ENCODE measurements at places on chromosomes 7 and 10.
A peak's percentile ranks its signal among the peaks of the same experiment; 100 is the strongest.

DNA sequence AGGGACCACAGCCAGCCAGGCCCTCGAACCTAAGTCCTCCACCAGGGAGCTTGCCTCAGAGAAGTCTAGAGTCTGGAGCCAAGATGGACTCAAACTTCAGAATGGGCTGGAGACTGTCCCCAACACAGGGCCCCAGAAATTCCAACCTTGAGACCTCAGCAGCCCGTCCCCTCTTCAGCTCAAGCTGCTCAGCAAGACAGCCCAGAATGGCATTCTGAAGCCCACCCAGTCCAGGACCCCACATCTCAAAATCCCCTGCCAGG is 15.9 kb downstream of the KCNH2 start:
- DNase-seq = no peak

- no peak for DNase-seq
Measured at GRCh38 chr10:101687071-101687658, 7.8 kb downstream of the FBXW4 start.

- DNase-seq = no peak
Measured at GRCh38 chr7:20352573-20353306, 22.0 kb downstream of the ITGB8 start.

GRCh38 chr7:4208086-4208485 is 474.0 kb upstream of the FOXK1 start:
- DNase-seq = no peak

GRCh38 chr10:70827086-70827757 is 11.5 kb downstream of the SGPL1 start:
- no peak for DNase-seq

- no peak for DNase-seq
Measured at GRCh38 chr7:158420591-158421340, 166.9 kb downstream of the PTPRN2 start.

DNA sequence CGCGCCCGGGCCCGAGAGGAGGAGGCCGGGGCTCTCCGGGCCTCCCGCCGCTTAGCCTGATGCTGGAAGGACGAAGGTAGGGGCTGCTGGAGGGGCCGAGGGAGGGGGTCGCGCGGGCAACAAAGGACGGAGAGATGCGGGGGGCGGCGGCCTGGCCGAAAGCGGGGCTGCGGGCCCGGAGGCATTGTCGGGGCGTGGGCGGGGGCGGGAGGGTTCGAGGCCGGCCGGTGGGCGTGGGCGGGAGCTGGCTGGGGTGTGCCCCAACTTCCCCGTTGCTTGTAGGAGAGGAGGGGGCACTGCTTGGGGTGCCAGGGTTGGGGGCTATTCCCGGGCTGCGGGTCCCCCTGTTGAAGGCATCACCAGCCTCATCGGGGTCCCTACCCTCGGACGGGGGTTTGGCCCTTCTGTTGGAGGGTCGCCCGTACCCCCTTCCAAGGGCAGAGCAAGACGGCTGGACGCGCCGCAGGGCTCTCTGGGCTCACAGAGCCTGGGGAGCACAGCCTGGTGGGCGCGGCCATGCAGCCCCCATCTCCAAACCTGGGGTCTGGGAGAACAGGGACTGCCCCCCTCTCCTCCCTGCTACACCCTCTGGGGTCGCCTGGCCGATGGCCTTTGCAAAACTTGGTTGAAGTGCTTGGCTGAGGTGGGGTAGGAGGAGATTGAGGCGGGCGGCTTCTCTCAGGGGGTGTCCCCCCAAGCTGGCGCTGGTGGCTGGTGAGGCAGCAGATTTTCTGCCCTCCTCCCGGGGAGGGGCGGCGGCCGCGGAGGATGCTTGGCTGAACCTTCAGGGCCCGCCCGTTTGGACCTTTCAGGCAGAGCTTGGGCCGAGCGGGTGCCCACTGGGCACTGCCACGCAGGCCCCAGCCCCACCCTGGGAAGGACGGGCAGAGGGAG is 699 bp downstream of the CLIP2 start:
- no peak for DNase-seq

DNA sequence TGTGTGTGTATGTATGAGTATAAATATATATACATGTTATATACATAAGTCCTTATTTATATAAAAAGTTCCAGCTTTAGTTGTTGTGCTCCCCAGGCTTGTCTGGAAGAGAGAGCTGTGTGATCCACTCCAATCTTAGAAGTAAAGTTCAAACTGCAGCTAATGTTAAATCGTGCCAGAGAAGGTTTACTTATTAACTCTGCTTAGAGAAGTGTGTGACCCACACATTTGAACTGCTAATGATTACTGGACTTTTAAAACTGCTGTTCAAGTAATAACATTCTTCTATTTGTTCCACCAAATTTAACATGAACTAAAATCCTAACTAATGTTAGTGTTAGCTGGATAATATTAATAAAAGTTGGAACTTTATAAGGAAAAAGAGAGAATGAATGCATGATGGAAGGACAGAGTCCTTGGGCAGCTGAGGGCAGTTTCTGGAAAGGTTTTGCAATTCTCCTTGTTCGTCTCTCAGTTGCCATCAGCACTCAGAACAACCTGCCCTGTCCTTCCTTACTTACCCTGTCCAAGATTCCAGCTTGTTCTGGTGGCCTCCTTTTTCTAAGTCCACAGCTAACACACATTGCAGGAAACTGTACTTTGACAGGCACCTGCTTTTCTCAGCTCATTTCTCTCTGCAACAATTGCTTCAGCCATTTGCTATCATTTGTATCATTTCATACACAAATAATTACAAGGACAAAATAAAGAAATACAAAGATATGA is 162.6 kb downstream of the FAM107B start:
- DNase-seq = no peak

DNA sequence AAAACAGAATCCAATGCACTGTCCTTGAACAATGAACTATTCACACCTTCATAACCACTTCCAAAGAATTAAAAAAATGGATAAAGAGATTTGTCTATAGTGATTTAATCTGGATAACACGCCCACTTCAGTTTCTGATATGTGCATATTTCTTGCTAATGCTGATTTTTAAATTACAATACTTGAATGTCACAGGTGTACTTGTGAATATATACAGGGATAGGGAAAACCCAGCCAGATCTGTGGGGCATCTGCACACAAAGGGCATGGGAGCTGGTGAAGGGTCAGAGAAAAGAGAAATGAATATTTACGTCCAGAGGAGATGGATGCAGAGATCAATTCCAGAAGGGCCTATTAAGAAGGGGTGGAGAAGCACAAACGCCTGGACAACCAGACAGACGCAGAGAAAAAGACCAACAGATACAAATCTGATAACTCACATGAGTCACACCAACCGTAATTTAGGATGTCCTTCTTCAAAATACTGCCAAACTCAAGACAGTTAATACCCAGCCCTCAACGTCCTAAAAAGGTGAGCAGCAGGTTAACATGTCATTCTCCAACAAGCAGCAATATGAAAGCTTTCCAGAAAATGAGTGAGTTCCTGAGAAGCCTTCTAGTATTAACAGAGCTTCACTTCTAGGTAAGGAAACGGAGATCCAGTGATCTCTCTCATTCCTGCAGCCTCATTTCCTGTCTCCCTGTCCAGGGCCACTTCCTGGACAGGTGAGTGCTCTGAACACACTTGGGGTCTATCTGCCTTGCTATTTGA is 41.9 kb downstream of the PIP4K2A start:
- DNase-seq = no peak

- DNase-seq = no peak
Measured at GRCh38 chr7:44305564-44306507, 19.6 kb downstream of the CAMK2B start.

GRCh38 chr10:75107756-75108683 is 3.4 kb upstream of the SAMD8 start:
- no peak for DNase-seq

DNA sequence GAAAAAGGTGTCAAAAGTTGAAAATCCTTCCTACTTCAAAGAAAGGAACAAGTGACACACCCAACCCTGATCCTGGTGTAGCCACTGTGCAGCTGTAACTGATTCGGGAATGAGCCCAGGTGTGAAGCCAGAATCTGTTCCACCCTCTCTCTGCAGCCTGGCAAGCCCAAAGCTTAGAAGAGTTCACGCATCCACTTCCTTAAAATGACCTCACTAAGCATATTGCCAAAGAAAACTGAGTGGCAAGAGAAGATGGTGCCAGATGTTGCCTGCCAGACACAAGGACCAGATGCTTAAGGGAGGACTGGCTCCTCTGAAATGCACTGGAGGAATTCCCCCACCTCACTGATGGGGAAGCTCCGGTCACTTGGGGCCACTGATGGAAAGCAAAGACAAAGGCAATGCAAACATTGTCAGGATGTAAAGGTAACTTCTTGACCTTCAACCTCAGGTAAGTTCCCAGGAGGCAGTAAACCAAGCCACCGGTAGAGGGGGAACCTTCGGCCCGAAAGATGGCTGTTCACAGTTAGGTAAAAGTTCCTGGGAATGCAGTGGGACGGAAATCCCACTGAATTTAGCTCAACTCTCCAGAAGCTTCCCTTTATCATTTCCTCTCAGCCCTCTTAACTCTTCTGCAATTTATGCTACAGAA is 554.9 kb downstream of the KCNMA1 start:
- DNase-seq = no peak

DNA sequence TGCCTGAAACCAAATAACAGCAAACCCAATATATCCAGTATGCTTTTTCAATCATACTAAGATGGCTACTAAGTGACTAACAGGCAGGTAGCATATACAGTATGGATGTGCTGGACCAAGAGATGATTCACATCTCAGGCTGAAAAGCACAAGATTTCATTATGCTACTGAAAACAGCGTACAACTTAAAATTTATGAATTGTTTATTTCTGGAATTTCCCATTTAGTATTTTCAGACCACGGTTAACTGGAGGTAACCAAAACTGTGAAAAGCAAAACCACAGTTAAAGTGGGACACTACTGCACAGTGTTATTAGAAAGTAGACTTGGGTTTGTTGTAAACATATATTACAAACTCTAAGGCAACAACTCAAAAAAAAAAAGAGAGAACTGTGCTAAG is 91.5 kb downstream of the KMT2C start:
- no peak for DNase-seq

GRCh38 chr7:132191418-132191817 is 384.9 kb downstream of the PLXNA4 start:
- DNase-seq = no peak

DNA sequence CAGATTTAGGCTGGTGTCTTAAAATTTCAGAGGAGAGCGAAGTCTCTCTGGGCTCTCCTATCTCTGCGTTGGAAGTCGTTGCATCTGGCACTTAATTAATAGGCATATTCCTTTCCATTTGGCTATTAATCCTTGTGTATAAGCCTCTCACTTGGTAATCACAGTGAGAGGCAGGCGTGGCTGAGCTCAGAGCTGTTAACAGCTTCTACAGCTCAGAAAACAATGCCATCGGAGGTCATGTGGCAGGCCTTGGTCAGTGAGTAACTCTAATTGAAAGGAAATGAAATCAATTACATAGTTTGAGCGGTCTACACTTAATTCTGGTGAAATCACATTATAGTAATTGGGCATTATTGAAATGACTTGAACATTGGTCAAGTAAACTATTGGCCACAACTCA is 135.1 kb downstream of the DPY19L1 start:
- no peak for DNase-seq

DNA sequence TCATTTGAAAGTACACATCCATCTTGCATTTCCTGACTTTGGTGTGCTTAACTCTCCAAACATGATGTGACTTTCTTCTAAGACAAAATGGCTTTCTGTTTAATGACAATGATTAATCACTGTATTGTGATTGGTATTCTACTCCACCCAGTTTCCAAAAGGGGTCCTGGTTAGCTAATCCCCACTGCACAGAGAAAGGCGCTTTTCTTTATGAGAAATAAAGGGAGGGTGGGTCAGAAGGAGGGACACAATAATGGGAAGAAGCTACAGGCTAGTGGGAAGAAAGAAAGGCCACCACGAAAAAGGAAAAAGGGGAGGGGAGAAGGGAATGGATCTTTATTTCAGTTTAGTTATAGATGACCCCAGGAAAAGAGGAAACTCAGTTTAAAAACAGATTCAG is 69.2 kb downstream of the PRTFDC1 start:
- no peak for DNase-seq

DNA sequence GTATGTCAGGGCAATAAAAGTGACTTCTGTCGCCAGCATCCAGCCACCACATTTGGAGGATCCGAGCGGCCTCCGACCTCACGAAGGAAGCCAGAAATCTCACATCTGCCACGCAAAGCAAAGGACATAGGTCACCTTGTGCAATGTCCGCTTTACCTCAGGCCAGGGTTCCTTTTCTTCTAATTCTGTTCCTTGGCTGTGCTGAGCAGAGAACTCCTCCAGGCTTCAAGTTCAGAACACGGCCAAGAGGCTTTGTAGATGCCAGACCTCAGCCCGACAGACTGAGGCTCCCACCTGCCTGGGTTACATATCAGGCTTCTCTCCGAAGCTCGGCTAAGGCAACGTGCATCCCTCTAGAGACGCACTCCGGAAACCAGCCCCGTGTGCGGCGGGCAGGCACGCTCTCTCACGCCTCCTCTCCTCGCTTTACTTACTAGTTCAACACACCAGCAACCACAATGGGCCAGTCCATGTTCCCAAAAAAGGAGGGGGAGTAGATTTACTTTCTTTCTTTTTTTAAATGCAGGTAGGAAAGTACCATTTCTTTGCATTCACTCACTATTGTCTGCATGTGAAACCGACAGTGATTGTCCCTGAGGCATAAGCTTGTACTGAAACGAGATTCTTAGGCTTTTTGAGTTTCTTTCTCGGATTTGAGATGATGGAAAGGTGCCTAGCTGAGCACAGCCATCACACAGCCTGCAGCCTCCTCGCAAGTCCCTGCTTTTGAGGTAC is 122.4 kb upstream of the AFAP1L2 start:
- peak; percentile 85 for DNase-seq

- DNase-seq = no peak
Measured at GRCh38 chr10:33102071-33102470, 144.0 kb upstream of the ITGB1 start.

- no peak for DNase-seq
Measured at GRCh38 chr10:132194726-132195125, 8.0 kb downstream of the DPYSL4 start.

DNA sequence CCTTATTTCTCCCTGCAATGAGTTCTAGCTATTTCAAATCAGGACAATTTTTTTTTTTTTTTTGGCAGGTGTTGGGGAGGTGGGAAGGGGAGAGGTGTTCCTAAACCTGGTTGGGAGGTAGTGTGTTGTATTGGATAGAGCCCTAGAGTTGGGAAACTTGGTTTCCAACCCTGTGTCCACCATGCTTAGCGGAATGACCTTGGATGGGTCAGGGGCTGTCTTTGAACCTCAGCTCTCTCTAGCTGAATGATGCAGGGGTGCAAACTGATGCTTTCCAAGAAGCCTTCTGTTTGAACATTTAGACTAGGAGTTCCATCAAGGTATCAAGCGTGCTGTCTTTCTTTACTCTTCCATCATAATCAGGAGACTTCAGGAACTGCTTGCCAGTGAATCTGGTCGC is 332.2 kb downstream of the LRMDA start:
- DNase-seq = no peak

GRCh38 chr7:99554939-99555338 is 3.0 kb upstream of the FAM200A start:
- DNase-seq = no peak

DNA sequence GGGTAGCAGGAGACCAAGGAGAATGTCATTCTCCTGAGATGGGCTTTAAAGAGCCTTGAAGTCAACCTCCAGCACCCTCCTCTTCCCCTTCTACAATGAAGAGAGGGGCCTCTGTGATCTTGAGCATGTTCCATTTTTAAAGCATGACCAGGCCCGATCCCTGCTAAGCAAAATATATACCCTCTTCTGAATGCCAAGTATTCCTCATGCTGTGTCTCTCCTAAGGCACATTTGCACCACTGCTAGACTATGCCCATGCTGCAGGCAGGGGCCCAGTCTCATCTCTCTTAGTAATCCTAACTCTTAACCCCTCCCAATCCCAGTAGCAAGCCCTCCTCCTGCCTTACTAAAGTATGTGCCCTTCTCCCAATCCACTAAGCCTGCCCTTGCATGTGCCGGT is 18.4 kb downstream of the SORBS1 start:
- DNase-seq = no peak

- DNase-seq = no peak
Measured at GRCh38 chr7:111112439-111112838, 21.5 kb downstream of the LRRN3 start.

All from stimulated activated CD8-positive, alpha-beta memory T cell treated with anti-CD3 and anti-CD28 coated beads, Interleukin-15, amount 100 ng/mL, for 48 hours (primary cell).